ENCODE measurements at places on chromosomes 2 and 18. TPM values are rescaled to one million over a fixed set of nuclear protein-coding genes. Genes with fewer than 3 reads are reported as not detected.

DNA sequence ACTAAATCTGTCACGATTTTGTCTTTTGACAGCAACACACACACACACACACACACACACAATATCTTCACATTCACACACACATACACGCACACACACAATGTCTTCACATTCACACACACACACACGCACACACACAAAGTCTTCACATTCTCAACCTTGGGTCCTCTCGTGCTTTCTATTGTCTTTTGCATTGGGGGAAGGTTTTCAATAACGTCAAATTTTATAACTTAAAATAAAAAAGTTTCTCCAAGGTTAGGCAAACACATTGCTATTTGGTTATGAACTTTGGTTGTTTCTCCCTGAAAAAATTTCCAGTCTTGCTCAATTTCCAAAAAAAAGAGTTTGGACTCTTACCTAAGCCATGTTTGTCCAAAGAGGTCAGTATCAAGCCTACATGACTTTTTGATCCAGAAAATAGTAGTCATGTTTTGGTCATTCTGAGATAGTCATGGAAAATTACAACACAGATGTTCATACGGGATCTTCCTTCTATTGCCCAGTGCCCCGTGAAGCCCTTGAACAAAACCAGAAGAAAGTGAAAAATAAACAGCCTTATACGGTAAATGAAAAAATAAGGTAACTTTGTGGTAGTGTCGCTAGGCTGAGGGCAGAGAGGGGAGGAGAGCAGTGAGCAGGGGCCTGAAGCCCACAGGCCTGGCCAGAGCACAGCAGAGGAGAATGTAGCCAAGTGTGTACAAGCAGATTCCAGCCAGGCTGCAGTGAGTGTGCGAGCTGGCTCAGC lies 542.8 kb upstream of the ID2 start:
- peak overlapping the region; percentile 37 for H3K27ac ChIP-seq
- H3K36me3 ChIP-seq, result no peaks in the 10 kb centered on the region
- DNase-seq, result peak; percentile 74
- H3K4me1 ChIP-seq, result peaks cover 15% of the 10 kb centered on the region
- H3K27me3 ChIP-seq, result no peaks in the 10 kb centered on the region
- no peak overlapping the region for H3K4me3 ChIP-seq

GRCh38 chr2:100222844-100223243 lies 80.5 kb upstream of the AFF3 start:
- H3K4me1 ChIP-seq, result no peaks in the 10 kb centered on the region
- no peak for DNase-seq
- no peak overlapping the region for H3K4me3 ChIP-seq
- no peaks in the 10 kb centered on the region for H3K27me3 ChIP-seq
- H3K27ac ChIP-seq, result no peak overlapping the region

DNA sequence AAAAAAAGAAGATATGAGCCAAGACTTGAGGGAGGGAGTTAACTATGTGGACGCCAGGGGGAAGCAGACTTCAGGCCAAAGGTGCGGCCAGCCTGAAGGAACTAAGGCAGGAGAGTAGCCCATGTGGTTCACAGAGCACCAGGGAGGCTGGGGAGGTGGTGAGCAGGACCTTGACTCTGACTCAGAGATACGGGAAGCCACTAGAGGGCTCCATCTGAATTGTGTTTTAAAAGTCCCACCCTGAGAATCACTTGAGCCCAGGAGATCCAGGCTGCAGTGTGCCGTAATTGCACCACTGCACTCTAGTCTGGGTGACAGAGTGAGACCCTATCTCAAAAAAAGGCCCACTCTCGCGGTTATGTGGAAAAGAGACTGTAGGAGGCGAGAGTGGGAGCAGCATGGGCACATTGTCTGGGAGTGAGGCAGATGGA lies 12.3 kb downstream of the CEP192 start:
- no peak overlapping the region for H3K4me3 ChIP-seq
- peaks cover 3% of the 10 kb centered on the region for H3K4me1 ChIP-seq
- no peak overlapping the region for H3K27ac ChIP-seq
- H3K36me3 ChIP-seq, result no peaks in the 10 kb centered on the region
- no peaks in the 10 kb centered on the region for H3K27me3 ChIP-seq
- DNase-seq, result peak; percentile 28

- H3K36me3 ChIP-seq, result no peaks in the 10 kb centered on the region
- no peaks in the 10 kb centered on the region for H3K4me1 ChIP-seq
- no peak overlapping the region for H3K4me3 ChIP-seq
- DNase-seq, result no peak
- no peak overlapping the region for H3K27ac ChIP-seq
Observed at GRCh38 chr18:38790303-38790702, 1224.7 kb upstream of the CELF4 start.

GRCh38 chr18:37539236-37539635 lies 26.4 kb downstream of the CELF4 start:
- no peaks in the 10 kb centered on the region for H3K4me1 ChIP-seq
- no peaks in the 10 kb centered on the region for H3K36me3 ChIP-seq
- H3K4me3 ChIP-seq, result no peak overlapping the region
- H3K27ac ChIP-seq, result no peak overlapping the region
- H3K27me3 ChIP-seq, result no peaks in the 10 kb centered on the region

DNA sequence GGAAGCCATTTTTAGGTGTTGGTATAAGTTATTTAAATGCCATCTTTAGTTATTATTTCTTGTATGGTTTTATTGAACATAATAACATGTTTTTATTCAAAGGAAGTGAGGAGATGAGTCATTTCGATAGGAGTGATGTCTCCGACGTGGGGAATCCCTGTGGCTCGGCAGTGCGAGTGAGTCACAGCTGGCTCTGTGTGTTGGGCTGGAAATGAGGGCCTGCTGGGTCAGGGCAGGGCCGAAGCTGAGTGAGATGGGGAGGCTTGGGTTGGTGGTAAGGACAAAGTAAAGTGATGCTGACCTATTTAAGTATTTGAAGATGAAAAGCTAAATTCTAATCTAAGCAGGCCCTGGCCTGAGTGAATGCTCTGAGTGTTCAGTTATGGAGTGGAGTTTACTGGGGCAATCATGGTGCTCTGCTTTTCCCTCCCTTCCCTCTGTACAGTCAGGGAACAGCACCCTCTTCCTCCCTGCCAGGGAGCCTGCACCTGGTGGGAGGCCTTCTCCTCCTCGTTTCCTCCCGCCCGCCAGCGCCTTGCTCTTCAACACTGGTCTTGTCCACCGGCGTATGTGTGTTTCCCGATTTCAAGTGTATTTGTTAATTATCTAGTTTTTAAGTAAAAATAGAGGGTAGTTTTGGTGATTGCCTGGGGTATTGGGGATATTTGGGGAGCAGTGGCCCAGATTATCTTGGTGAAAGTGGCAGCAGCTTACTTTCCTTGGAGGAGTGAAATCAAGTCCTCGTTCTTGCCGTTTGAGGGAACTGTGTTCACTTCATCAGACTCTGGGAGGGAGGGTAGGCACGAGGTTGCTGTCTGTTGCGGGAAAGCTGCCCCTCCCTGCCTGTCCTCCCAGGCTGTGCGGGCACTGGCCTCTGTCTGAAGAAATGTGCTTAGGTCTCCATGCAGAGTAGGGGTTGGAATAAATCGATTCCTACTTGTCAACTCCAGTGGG lies 157.0 kb downstream of the LDLRAD4 start:
- no peak overlapping the region for H3K27ac ChIP-seq
- no peaks in the 10 kb centered on the region for H3K36me3 ChIP-seq
- H3K4me3 ChIP-seq, result no peak overlapping the region
- DNase-seq, result no peak
- H3K4me1 ChIP-seq, result no peaks in the 10 kb centered on the region

- peaks cover 3% of the 10 kb centered on the region for H3K4me1 ChIP-seq
- H3K4me3 ChIP-seq, result peak overlapping the region; percentile 22
- no peak for DNase-seq
- no peaks in the 10 kb centered on the region for H3K36me3 ChIP-seq
- no peak overlapping the region for H3K27ac ChIP-seq
Observed at GRCh38 chr2:232928551-232929302, 58.7 kb downstream of the SNORC start.

- no peaks in the 10 kb centered on the region for H3K27me3 ChIP-seq
- H3K27ac ChIP-seq, result no peak overlapping the region
- DNase-seq, result no peak
Observed at GRCh38 chr2:217061916-217062505, 202.1 kb upstream of the TNP1 start.

- no peak overlapping the region for H3K4me3 ChIP-seq
- no peak overlapping the region for H3K27ac ChIP-seq
- H3K4me1 ChIP-seq, result no peaks in the 10 kb centered on the region
- no peaks in the 10 kb centered on the region for H3K27me3 ChIP-seq
- H3K36me3 ChIP-seq, result no peaks in the 10 kb centered on the region
- DNase-seq, result no peak
Observed at GRCh38 chr2:140882671-140883620, 1247.9 kb downstream of the LRP1B start.

DNA sequence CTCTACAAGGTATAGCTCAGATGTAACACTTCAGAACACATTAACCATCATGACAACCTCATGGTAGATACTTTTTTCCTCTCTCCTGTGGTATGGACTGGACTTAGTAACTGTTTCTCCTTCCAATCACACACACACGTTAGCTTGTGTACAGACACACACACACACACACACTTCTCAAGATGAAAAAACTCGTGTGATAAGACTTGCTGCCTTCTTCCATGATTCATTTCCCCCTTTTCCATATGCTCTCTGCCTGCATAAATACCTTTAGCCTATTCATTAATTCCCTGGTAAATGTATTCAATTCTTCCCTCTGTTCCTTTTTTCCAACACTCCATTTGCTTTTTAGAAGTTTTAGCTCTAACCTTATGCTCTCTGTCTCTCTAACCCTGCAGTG lies 118.9 kb upstream of the TANK start:
- no peak for DNase-seq
- H3K27ac ChIP-seq, result no peak overlapping the region
- H3K4me3 ChIP-seq, result no peak overlapping the region
- H3K4me1 ChIP-seq, result peaks cover 5% of the 10 kb centered on the region

DNA sequence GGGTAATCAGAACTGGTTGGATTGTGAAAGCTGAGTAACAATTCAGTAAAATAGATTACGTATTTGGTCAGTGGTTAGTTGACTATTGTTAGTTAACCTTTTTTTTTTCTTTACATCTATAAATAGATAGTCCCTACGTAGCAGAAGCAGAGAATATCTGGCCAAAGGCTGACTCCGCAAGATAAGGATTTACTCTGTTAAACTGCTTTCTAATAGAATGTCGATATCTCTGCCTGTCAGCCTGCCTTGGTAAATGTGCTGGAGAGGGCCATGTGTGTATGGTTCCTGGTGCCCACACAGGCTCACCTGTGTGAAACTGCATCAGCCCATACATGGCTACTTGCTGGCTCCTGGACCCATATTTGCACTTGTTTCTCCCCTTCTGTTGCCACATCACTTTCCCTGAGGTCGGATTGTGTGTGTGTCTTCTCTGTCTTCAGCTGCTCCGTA lies 94.4 kb downstream of the CRIM1 start:
- no peaks in the 10 kb centered on the region for H3K36me3 ChIP-seq
- peaks cover 14% of the 10 kb centered on the region for H3K4me1 ChIP-seq
- DNase-seq, result no peak
- H3K27ac ChIP-seq, result no peak overlapping the region
- no peaks in the 10 kb centered on the region for H3K27me3 ChIP-seq
- H3K4me3 ChIP-seq, result no peak overlapping the region

DNA sequence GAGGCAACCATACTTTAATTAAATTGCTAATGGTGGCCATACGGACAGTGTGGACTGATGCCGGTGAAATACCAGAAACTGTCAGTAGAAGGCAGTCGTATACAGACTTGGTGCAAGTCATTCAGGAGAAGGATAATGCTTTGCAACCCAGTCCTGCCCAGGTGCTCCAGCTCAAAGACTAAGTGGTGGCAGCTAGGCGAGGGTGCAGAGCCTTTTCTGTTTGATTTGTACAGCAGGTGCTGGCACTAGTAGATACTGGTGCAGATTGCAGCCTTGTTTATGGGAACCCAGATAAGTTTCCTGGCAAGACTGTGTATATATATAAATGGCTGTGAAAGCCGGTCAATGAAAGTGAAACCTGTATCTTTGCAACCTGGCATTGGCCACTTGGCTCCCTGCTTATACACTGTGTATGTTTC lies 208.3 kb upstream of the SYT4 start:
- H3K27me3 ChIP-seq, result no peaks in the 10 kb centered on the region
- H3K4me3 ChIP-seq, result no peak overlapping the region
- H3K27ac ChIP-seq, result no peak overlapping the region
- no peaks in the 10 kb centered on the region for H3K4me1 ChIP-seq

- H3K27ac ChIP-seq, result peak overlapping the region; percentile 26
- H3K4me3 ChIP-seq, result no peak overlapping the region
- H3K4me1 ChIP-seq, result peaks cover 3% of the 10 kb centered on the region
Observed at GRCh38 chr2:54624591-54625071, 98.8 kb upstream of the EML6 start.

- DNase-seq, result no peak
- H3K27me3 ChIP-seq, result no peaks in the 10 kb centered on the region
- no peaks in the 10 kb centered on the region for H3K36me3 ChIP-seq
- no peaks in the 10 kb centered on the region for H3K4me1 ChIP-seq
- H3K4me3 ChIP-seq, result no peak overlapping the region
Observed at GRCh38 chr2:232300894-232301387, 77.6 kb upstream of the ALPP start.

GRCh38 chr2:15653806-15654726 lies 62.4 kb downstream of the DDX1 start:
- DNase-seq, result no peak
- no peaks in the 10 kb centered on the region for H3K36me3 ChIP-seq
- H3K27ac ChIP-seq, result no peak overlapping the region
- H3K27me3 ChIP-seq, result no peaks in the 10 kb centered on the region
- H3K4me3 ChIP-seq, result no peak overlapping the region

DNA sequence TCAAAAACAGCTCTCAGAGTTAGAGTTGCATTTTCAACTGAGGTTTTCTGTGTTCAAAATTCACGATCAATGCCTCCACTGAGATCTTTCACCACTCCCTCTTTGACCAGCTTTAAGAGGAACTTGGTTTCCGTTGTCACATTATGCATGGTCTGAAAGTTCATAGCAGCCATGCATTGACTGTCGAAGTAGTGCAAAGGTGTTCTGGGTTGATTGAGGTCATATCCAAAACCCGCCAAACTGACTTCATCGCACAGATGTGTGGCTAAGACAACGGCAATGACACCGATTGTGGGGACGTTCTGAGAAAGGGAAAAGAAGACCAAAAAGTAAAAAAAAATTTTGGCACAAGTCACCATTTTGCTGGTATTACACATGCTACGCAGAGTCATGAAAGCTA lies 48.7 kb downstream of the ST3GAL5 start:
- H3K27ac ChIP-seq, result no peak overlapping the region
- no peak overlapping the region for H3K4me3 ChIP-seq
- DNase-seq, result no peak
- no peaks in the 10 kb centered on the region for H3K27me3 ChIP-seq

DNA sequence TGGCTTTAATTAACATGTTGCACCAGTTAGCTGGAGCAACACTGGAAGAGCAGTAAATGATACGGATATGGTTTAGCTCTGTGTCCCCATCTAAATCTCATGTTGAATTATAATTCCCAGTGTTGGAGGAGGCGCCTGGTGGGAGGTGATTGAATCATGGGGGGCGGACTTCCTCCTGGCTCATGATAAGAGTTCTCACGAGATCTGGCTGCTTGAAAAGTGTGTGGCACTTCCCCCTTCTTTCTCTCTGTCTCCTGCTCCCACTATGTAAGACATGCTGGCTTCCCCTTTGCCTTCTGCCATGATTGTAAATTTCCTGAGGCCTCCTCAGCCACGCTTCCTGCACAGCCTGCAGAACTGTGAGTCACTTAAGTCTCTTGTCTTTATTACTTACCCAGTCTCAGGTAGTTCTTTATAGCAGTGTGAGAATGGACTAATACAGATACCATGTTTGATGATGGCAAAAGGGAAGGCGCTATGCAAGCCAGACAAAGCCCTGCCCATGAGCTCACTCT lies 963.6 kb downstream of the SOCS6 start:
- no peaks in the 10 kb centered on the region for H3K36me3 ChIP-seq
- no peaks in the 10 kb centered on the region for H3K27me3 ChIP-seq
- H3K4me1 ChIP-seq, result no peaks in the 10 kb centered on the region
- no peak for DNase-seq

GRCh38 chr18:31683106-31683505 lies 1.3 kb downstream of the B4GALT6 start:
- no peak overlapping the region for H3K4me3 ChIP-seq
- H3K27me3 ChIP-seq, result no peaks in the 10 kb centered on the region
- no peaks in the 10 kb centered on the region for H3K4me1 ChIP-seq

SOX11 gene
- total RNA-seq, result not detected

SIX2 gene
- total RNA-seq, result not detected
